ENCODE measurements at places on chromosomes 5 and 9.

- no peak for DNase-seq
Measured at GRCh38 chr5:159209438-159210209, at the start of gene RNF145. RNF145 (minus strand) TSS chr5:159209553; CDS start chr5:159203617, 5,936 bp downstream.

DNA sequence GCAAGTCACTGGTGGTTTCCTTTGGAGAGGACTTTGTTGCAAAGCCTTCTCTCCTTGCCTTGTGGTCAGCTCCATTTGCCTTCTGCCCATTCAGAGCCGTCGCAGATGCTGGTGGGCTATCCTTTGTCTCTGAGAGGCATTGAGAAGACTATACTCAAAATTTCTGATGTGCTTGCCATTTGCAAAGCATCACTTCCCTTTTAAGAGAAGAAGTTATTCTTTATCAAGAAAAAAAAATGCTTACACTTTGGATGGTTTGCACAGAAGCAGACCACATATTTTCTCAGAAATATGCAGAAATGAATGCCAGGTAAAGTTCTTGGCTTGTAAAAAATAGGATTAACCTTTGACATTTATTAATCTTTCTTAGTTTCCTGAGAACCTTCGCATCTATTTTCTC lies 195.8 kb upstream of the KLF4 start:
- no peak for DNase-seq

GRCh38 chr5:143462431-143462830 lies 58.9 kb upstream of the NR3C1 start:
- DNase-seq = no peak

DNA sequence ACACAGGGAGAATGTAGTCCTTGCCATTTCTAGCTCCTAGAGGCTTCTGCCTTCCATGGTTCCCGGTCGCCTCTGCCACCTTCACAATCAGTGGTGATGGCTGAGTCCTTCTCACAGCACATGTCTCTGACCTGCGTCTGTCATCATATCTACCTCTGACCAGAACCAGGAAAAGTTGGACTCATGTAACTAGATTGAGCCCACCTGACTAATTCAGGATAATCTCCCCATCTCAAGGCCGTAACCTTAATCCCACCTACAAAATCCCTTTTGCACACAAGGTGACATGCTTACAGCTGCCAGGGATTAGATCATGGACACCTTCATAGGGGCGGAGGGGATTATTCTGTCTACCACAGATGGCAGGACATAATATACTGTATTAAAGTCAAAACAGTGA lies 375.6 kb downstream of the ICE1 start:
- no peak for DNase-seq

DNA sequence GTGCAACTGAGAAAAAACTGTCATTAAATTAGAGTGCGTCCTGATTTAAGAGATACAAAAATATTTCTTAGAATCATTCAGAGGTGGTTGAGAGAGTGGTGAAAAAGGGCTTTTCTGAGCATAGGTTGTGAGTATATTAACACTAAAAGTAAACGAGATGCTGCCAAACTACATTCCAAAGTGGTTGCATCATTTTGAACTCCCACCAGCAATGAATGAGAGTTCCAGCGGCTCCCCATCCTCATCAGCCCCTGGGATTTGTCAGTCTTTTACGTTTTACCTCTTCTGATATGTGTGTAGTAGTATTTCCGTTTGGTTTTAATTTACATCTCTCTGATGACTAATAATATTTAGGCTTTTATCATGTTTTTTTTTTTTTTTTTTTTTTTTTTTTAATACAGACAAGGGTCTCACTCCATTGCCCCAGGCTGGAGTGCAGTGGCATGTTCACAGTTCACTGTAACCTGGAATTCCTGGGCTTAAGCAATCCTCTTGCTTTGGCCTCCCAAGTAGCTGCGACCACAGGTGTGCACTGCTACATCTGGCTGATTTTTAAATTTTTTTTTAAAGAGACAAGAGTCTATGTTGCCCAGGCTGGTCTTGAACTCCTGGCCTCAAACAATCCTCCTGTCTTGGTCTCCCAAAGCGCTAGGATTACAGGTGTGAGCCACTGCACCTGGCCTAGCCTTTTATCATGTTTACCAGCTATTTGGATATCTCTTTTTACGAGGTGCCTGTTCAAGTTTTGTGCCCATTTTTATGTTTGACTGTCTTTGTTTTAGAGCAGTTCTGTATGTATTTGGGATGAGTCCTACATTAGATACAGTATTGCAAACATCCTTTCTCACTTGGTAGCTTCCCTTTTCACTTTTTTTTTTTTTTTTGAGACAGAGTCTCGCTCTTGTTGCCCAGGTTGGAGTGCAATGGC lies 17.0 kb downstream of the PRRT1B start:
- no peak for DNase-seq

- DNase-seq = no peak
Measured at GRCh38 chr9:18768951-18769622, 263.9 kb downstream of the SAXO1 start.

- peak; percentile 32 for DNase-seq
Measured at GRCh38 chr5:6765612-6766525, 52.6 kb downstream of the TENT4A start.

DNA sequence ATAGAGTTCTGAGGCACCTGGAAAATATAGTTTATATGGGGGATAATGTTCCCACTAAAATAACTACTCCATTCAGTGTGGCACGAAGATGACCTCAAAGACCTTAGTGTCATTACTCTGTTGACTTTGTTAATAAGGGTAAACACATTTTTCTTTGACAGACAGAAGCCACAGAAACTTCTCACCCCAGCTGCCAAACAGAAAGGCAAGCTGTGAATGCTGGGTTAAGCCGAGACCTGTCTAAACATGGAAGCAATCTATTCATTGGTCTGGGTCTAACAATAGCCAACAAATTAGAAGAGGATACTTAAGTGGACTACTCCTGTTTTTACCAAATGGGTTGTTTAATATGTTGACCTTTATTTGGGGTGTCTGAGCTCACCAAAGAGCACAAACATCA lies 171.4 kb downstream of the TLE1 start:
- no peak for DNase-seq

GRCh38 chr5:180718810-180719453 lies 20.9 kb downstream of the OR2Y1 start:
- no peak for DNase-seq

GRCh38 chr9:122225312-122226141 lies 3.2 kb downstream of the LHX6 start:
- DNase-seq = no peak

- DNase-seq = no peak
Measured at GRCh38 chr5:59766427-59767210, 126.9 kb downstream of the PDE4D start.

DNA sequence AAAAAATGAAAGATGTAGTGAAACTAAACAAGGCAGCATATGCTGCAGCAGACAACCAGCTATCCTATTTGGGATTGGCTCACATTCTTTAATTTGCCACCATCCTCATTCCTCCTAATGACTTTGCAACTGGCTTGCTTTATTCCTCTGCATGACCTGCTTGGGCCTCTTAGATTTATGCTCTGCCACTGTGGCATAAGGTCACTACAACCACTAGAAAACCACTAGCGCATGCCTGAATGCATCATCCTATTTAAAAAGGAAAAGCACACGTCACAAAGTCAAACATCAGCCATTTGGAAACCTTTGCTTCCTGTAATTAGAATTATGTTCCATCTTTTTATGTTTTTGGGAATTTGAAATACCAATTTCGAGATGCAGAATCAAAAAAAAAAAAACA lies 40.8 kb upstream of the CCDC152 start:
- no peak for DNase-seq

DNA sequence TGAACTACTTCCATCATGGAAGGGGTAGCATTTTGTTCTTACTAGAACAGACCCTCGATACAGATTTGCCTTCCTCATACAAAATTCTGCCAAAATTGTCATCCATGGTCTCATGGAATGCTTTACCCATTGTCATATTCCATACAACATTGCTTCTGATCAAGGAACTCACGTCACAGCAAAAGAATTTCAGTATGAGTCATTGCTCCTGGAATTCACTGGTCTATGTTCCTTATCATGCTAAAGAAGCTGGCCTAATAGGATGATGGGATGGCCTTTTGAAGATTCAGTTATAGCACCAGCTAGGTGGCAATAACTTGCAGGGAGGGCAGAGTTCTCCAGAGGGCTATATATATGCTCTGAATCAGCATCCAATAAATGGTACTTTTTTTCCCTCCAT lies 18.2 kb upstream of the FNIP1 start:
- DNase-seq = no peak

DNA sequence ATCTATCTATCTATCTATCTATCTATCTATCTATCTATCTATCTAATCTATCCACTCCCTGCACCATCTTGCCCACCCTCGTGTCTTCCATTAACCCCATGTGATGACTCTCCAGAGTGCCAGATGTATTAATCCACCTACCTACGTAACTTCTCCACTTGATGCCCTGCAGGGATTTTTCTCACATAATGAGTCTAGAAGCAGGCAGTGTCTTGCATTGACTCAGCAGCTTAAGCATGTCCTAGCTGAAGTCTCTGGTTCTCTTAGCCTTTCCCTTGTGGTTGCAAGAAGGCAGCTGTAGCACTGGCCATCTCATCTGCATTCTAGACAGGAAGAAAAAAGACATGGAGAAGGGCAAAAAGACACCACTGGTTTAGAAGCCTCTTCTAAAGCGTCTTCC lies 96.7 kb upstream of the ALDH1B1 start:
- no peak for DNase-seq

DNA sequence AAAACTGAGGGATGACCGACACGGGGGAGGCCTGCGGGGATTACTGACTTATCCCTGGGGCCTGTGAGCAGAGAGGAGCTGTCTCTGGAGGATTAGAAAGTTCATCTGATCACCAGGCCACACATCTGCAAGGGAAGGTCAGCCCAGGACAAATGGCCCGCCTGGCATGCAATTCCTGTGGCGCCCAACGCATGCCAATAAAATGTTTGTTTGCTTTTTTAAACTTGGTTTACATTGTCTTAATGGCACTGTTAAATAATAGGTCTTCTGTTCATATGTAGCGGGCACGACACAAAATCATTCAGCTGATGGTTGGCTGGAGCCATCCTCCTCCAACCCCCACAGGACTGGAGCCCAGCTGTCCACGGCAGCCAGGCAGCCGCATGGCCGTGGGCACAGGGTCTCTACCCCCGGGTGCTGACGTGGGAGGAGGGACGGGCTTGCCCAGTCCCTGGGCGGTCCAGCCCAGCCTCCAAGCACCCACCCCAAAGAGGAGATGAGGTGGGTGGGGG lies 41.0 kb upstream of the SLC12A7 start:
- DNase-seq = no peak

DNA sequence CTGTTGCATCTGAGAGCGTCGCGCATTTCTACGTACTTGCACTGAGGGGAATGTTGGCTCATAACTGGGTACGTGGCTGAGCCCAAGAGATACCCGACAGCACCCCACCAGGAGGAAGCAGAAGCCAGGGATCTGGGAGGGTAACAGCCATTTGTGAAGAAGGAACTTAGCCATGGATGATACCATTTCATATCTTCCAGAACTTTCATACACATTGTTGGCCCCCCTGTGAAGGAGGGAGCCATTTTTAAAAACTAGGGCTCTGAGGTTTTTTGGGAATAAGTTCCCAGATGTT lies 101.4 kb upstream of the SLC44A1 start:
- DNase-seq = no peak

GRCh38 chr5:9498541-9499497 lies 47.1 kb downstream of the SEMA5A start:
- DNase-seq = no peak

- no peak for DNase-seq
Measured at GRCh38 chr9:78383130-78383529, 86.2 kb downstream of the PSAT1 start.

DNA sequence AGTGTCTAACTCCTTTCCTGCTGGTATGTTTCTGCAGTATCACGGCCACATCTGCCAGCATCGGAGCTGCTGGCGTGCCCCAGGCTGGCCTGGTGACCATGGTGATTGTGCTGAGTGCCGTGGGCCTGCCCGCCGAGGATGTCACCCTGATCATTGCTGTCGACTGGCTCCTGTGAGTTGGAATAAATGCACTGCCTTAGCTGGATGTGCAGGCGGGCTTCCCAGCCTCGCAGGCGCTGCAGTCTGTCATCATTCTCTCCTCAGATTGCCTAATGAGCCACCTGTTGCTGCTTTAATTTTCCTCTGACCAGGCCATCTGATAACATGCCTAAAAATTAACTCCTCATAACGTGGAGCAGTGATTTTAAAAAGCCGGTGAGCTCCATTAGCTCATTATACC lies 79.1 kb upstream of the PLPP6 start:
- DNase-seq = no peak

- DNase-seq = no peak
Measured at GRCh38 chr9:135139366-135139959, 52.0 kb downstream of the OLFM1 start.

GRCh38 chr5:154943527-154943926 lies 2.7 kb downstream of the MRPL22 start:
- no peak for DNase-seq

DNA sequence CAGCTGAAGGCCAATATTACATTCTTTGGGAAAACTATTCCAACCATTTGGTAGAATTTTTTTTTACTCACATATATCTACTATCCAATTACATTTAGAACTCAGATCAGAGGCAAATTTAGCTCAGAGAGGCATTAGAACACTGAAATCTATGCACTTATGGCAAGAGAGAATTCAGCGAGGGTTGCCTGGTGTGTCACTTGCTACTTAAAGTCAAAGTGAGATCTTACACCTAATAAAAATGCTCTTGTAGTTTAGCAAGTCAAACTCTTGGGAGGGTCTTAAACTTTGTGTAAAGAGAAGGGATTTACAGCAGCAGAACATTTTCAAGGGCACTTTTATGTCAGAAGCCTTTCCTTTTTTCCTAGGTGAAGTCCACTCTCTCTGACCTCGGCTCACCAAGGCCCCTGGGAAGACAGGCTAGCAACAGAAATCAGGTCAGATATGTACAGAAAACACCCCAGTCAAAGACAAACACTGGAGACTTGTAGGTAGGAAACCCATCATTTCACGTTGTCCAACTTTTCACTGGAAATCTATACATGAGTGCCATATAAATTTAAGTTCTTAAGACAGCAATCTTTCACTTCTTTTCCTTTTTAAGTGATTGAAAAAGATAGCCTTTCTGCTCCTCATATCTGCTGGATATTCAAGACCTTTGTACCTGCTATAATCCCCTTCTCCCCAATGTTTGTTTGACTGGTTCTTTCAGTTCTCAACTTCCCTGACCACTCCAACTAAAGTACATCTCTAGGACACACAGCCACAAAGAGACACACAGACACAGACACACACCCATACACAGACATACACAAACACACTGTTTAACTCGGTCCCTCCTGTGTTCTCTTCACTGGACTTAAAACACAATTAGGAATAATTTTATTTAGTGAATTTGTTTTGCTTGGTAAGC lies 635.8 kb downstream of the PDE4D start:
- no peak for DNase-seq

DNA sequence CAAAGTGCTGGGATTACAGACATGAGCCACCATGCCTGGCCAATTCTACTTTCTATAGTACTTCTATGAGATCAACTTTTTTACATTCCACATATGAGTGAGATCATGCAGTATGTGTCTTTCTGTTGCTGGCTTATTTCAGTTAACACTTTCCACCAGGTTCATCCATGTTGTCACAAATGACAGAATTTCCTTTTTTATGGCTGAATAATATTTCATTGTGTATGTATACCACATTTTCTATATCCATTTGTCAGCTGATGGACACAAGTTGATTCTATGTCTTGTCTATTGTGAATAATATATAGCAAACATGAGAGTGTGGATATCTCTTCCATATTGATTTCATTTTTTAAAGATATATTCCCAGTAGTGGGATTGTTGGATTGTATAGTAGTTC lies 17.2 kb downstream of the NLN start:
- no peak for DNase-seq

- no peak for DNase-seq
Measured at GRCh38 chr9:27408001-27408400, 111.1 kb upstream of the EQTN start.

- no peak for DNase-seq
Measured at GRCh38 chr5:169339869-169340268, 38.9 kb upstream of the SLIT3 start.
